ENCODE measurements at places on chromosomes 3 and 15.

DNA sequence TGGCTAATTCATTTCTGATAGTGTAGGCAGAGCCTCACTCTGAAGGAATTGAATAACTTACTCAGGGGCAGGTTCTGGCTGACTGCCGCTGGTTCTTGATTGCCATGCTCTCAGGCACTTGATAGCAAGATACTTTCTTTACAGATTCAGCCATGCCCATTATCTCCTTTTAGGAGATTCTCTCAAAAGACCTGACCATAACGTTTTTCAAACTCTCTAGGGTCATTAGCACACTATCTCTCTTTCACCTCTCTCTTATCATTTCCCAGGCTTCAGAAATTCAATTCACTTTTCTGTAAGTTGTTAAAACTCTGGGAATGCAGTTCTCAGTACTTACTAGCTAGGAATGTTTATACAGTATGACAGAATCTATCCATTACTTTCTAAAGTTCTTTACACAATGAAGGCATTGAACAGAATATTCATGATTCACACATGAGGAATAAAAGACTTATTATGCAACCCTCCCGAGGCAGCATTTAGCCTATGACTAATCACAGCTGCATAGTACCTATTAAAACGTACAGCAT lies 850.3 kb upstream of the CADM2 start:
- DNase-seq, result no peak

GRCh38 chr15:101243420-101243819 lies 8.4 kb downstream of the CHSY1 start:
- no peak for DNase-seq

DNA sequence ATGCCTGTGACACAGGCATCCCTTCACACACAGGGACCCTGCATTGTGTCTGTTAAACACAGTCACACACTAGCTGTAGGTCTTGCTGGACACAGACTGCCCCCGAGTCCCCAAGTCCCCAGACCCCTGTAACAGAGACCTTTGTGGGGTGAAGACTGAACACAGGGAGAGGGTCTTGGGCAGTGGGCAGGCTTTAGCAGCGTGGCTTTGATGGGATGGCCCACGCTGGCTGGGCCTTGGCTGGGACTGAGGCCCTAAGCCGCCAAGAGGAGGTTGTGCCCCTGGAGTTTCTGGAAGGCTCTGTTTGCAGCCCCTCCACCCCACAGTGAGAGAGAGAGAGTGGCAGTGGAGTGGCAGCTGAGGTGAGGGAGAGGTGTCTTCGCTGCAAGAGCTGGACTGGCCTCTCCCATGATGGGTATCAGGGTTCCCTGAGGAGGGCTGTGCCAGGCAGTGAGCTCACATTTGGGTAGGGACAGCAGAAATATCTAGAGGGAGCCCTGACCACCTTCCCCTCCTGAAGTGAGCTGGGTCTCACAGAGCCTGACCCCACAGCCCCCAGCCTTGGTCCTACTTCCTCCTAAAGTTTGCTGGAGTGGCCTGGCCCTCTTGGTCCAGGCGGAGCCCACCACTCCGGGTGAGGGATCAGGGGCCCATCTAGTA lies 635 bp upstream of the VILL start:
- DNase-seq, result no peak

DNA sequence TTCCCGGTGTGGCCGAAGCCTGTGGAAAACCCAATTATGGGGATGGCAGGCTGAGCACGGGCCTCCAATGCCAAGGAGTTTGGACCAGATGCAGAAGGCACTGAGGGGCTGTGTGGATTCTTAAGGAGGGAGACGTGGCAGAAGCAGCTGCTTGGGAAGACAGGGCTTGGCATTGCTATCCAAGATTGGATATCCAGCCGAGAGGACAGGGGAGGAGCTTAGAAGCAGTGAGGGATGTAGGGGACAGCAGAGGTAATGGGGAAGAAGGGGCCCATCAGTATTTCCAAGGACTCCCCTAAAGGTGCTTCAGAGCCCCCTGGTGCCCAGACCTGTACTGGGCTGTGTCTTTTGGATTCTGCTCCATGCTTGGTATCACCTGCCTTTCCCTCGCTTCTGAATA lies 112.8 kb upstream of the TLE3 start:
- DNase-seq, result peak; percentile 5

- no peak for DNase-seq
Measured at GRCh38 chr3:6132684-6133432, 728.1 kb upstream of the GRM7 start.

GRCh38 chr3:114942773-114943172 lies 204.3 kb downstream of the ZBTB20 start:
- DNase-seq, result no peak

GRCh38 chr3:5165698-5166097 lies 21.8 kb upstream of the EDEM1 start:
- no peak for DNase-seq

- DNase-seq, result no peak
Measured at GRCh38 chr3:119676020-119676419, 1.2 kb downstream of the COX17 start.

GRCh38 chr15:43872416-43873020 lies 45.7 kb downstream of the WDR76 start:
- DNase-seq, result no peak

GRCh38 chr15:64893481-64894394 lies 18.0 kb upstream of the ANKDD1A start:
- DNase-seq, result peak; percentile 97

GRCh38 chr3:97021778-97022177 lies 207.4 kb downstream of the EPHA6 start:
- no peak for DNase-seq

- DNase-seq, result no peak
Measured at GRCh38 chr3:106160396-106160795, 291.6 kb upstream of the CBLB start.

- no peak for DNase-seq
Measured at GRCh38 chr15:89991312-89991711, 9.8 kb upstream of the ZNF710 start.

- no peak for DNase-seq
Measured at GRCh38 chr3:141448606-141449220, 38.1 kb upstream of the RASA2 start.

- no peak for DNase-seq
Measured at GRCh38 chr15:95825671-95826411, 504.7 kb upstream of the NR2F2 start.

DNA sequence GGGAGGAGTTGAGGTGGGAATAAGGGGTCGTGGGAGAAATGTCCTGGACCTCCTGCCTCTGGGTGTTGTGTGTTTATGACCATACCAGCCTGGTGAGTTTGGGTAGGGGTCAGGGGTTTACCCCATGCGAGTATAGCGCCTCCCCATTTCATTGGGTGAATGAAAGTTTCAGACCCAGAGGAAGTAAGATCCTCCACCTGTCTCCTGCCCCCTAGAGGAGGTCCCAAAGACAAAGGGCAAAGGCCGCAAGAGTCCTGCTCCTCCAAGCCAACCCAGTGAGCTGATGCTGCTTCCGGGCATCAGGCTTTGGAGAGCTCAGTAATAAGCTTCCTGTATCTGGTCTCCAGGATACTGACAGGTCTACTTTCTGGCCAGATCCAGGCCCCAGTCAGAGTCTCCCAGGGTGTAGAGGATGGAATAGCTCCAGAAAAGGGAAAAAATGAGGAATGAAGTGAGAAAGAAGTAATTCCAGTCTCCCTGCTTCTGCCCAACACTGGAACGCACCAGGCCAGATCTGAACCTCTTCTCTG lies 6.4 kb upstream of the TBC1D21 start:
- no peak for DNase-seq

DNA sequence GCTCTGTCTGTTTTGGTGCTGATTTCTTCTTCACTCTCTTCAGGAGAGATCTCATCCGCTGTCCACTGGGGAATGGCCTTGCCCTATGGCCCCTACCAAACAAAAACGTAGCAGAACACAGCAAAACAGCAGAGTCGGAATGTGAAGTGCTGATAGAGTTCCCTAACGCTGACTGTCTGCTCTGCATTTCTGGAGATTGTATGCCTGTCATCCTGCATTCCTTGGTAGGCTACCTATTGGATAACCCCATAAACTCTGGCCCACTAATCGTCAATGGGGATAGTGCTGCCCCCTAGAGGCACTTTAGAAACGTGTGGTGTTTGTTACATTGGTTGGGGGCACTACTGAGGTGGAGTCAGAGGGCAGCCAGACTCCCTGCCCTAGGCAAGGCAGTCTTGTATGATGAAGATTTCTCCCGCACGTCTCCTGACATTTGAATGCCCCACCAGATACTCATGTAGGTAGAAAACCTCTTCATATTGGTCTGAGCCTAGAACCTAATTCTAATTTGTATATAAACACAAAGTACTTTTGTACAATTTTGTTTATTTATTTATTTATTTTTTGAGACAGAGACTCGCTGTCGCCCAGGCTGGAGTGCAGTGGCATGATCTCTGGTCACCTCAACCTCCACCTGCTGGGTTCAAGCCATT lies 15.6 kb upstream of the MAGEF1 start:
- peak; percentile 46 for DNase-seq

GRCh38 chr15:39358441-39359041 lies 222.3 kb upstream of the THBS1 start:
- DNase-seq, result no peak

GRCh38 chr3:143063018-143063417 lies 56.6 kb upstream of the CHST2 start:
- DNase-seq, result no peak

DNA sequence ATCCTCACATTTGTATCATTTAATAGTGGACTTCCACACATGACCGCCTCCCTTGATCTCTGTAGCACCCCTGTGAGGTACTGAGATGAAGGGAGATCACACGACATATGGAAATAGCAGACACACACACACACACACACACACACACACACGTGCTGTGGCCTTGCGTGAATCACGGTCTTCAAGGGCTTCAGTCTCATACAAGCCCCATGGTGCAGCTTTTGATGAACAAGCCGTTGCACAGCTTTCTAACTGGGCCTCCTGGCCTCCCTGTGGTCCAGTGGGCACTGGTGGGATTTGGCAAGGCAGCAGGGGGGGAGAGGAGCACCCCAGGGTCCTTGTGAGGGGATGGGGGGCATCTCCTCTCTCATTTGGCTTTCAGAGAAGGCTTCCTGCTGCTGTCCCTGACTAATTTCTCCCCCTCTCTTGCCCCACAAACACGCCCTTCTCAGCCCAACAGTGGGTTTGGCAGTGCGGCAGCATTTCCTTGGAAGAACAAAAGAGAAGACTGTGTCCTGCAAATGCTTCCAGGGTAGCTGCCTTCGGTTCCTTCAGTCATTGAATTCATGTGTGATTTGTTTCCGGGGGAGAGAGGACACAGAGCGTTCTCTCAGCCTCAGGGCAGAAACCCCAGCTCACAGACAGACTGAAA lies 98.7 kb downstream of the SMAD6 start:
- DNase-seq, result no peak

GRCh38 chr15:33154351-33155166 lies 40.0 kb downstream of the FMN1 start:
- no peak for DNase-seq

DNA sequence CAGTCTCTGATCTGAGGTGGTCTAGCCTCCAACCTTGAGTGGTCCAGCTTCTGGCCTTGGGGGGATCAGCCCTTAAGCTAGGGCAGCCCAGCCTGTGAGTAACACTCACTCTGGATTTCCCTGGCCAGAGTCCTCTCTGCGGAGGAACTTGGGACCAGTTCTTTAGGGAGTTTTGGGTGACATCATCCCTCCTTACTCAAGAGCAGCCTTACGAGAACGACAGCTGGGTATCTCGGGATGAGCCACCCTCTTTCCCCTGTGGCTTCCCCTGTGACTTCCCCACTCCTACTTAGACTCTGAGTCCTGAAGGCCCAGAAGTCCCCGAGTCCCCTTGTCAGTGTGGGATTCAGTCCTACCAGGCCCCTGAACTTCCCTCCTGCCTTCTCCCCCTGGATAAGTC lies 10.2 kb upstream of the PLXND1 start:
- peak; percentile 54 for DNase-seq

GRCh38 chr3:186241910-186242821 lies 119.9 kb downstream of the DGKG start:
- peak; percentile 43 for DNase-seq

- DNase-seq, result no peak
Measured at GRCh38 chr15:74505837-74506514, 35.0 kb upstream of the ARID3B start.

DNA sequence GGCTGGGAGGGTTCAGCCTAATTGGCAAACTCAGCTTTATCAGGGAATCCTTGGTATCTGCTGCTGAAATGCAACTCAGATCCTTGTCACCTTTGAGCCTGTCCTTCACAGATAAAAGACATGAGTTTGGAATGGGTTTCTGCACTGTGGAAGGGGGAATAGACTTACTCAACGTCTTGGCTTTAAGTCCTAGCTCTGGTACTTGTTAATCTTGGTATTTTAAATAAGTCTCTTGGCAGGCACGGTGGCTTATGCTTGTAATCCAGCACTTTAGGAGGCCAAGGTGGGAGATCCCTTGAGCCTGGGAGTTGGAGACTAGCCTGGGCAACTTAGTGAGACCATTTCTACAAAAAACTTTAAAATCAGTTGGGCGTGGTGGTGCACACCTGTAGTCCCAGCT lies 55.1 kb upstream of the ATOSA start:
- no peak for DNase-seq

DNA sequence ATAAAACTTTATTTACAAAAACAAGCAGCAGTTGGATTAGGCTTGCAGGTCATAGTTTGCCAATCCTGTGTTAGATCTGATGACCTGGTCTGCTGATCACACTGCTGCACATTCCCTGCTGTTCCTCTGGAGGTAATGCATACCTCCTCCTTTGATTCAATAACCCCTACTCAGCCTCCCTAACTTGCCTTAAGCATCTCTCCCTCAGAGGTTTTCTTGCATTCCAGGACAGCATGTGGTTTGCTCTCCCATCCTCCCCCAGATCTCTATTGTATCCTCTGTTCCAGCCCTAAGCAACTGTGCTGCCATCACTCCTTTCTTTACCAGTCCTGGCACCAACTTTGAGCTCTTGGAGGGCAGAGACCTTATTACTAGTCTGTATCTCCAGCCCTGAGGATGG lies 63.4 kb downstream of the CACNA2D3 start:
- DNase-seq, result no peak

DNA sequence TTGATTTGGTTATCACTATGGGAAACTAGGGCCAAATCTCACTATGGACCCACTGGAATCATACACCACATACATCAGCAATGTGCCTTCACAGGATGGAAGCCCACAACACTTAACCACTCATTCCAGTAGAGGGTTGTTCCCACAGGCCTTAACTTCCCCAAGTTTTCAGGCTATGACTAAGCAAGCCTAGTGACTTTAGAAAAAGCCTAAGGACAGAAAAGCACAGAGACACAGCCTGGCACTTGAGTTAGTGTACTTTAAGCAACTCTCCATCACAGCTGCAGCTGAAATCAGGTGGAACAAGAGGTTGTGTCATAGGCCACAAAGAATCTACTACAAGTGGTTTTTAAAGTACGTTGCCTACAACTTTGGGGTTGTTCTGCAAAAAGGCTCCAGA lies 128.7 kb downstream of the LRRN1 start:
- no peak for DNase-seq

- no peak for DNase-seq
Measured at GRCh38 chr3:159865041-159865579, 123.5 kb upstream of the IL12A start.

DNA sequence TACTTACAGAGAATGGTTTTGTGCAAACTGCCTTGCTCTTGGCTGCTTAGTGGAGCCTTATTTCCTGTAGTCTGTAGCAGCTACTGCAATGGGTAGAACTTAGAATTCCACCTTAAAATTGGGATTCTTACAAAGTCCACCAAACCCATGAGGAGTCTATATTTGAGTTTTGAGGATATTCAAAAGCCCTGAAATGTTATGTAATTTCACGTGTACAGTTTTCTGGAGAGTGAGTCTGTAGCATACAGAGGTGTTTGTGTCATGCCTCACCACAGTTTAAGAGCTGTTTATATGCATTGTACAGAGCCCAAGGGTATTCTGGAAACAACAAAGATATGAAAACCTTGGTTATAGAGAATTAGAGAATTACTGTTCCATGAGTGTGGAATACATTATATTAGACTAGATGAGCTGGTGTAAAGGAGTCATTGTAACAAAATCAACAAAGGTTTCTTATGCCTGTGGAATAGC lies 114.4 kb downstream of the MBNL1 start:
- DNase-seq, result no peak
